Bone marrow (tissue), 2 donors: ENCODE measurements at places on chromosomes 5 and 9.

DNA sequence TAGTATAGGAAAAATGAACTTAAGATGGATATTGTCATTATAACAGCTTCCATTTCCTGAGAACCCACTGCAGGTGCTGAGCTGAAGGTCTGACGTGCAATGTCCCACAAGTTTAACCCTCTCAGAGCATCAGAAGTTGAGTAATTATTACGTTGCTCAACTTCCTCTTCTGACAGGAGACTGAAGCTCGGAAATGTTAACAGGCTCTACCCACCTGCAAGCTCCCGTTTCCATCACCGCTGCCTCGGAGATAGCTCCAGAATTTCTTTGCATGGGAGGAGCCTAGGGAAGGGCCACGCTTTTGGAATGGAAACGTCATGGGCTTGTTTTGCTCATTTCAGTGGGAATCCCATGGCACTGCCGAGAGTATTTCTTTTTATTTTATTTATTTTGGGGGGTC is 1.0 kb upstream of the NTMT1 start:
- DNase-seq = peak; percentile 54

DNA sequence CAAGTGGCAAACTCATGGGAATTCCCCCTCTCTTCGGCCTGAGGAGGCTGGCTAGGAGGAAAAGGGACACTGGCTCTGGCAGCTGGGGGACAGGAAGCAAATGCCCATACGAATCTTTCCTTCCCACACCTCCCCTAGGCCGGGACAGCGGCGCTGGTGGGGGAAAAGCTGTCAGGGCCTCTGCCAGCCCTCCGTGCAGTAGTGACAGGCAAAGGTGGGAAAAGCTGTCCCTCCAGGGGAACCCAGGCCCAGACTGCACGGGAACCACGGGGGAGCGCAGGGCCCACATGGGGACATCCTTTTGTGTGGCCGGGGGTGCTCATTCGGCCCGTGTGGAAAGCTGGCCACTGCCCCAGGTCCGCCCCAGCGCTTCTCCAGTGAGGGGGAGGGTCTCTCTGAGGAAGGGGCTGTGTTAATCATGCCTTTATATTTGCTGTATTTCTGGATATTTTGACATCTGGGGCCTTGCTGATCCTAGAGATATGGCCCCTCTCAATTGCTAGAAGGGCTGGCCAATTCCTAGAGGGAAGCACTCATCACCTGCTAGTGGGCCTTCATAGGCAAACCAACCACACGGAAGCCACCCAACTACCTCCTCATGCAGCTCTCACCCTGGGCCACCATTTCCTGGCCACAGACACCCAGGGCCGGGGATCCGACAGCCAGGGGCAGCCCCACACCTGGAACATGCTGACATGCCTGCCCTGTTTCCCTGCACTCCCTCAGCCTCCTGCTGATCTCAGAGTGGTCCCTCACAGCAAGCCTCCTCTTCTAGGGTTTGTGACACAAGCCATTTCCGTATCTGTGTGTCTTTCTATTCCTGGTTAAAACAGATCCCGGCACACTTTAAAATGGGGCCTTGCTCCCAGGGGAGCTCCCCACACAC is 138.8 kb downstream of the ROR2 start:
- no peak for DNase-seq

DNA sequence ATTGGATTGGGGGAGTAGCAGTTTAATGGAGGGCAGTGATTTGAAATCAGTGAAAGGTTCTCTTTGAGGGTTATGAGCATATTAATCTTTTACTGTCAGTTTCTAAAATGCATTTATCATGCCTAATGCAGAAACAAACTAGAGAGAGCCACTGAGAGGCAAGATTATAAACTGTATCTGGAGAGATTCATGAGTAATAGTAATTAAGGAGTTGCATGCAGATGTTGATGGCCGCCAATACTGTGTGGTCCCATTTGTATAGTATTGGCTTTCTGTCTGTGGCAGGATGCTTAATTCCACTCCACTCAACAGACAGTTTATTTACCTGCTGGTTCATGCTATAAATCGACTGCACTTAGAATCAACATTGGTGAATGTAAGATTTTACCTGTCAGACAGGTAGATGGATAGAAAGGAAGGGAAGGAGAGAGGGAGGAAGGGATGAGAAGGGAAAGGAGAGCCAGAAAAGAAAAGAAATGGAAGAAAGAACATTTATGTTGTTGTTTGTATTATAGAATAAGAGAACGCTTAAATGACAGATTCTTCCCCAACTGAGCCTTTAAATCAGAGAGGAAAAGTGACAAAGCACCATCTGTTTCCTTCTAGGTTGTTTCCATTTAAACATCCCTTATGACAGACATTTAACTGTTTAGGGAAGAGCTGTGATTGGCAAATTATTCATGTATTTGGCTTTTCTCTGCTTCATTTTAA is 146.5 kb downstream of the PAM start:
- no peak for DNase-seq

GRCh38 chr5:163460562-163461171 is at the start of gene HMMR:
Gene HMMR (plus strand): TSS chr5:163460632. CDS start chr5:163460693, 61 bp downstream.
- no peak for DNase-seq

DNA sequence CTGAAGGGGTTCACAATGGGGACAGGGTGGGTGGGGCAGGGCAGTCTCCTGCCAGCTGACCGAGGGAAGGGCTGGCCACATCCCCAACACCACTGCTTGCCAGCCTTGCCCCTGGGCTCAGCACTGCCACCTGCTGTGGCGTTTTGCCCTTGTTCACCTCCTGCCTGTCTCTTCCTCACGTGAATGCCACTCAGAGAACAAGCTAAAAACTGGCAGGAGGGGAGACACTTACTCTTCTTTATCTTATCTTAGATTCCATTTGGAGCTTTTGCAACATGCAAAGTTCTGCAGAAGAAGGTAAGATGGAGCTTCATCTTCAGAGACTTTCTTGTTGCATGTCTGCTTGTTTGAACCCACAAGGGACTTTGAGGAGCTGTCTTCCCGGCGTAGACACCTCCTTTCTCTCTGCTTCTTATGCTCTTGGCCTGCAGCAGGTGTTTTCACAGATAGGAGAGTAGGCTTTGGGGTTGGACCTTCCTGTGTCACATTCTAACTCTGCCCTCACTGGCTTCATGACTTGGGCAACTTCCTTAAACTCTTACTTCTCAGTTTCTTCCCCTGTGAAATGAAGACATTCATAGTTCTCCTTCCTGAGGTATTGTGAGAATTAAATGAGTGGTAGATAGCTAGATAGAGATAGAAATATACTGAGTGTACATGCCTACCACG is 4.1 kb downstream of the LRSAM1 start:
- no peak for DNase-seq

GRCh38 chr9:75083188-75083970 is 4.6 kb downstream of the NMRK1 start:
- DNase-seq = no peak

DNA sequence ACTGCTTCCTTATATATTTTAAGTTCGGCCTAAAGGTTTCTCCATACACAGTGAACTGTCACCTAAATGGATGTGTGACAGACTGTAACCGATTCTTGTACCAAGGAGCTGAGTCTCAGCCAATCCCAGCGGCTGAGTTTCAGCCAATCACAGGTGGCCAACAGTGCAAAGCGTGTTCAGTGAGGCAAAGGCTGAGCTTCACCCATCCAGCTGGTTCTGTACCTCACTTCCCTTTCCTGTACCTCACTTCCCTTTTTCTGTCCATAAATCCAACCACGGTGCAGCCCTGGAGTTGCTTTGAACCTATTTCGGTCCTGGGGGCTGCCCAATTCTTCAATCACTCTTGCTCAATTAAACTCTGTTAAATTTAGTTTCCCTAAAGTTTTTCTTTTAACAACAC is 15.7 kb upstream of the TBC1D9B start:
- DNase-seq = peak; percentile 22

GRCh38 chr9:79224672-79225433 is 346.9 kb upstream of the TLE4 start:
- DNase-seq = no peak

- no peak for DNase-seq
Observed at GRCh38 chr5:40499518-40500273, 180.0 kb upstream of the PTGER4 start.

GRCh38 chr5:10034001-10034400 is 215.7 kb downstream of the ATPSCKMT start:
- no peak for DNase-seq

GRCh38 chr9:86549920-86550319 is 195.7 kb upstream of the TUT7 start:
- DNase-seq = no peak

GRCh38 chr5:124315741-124316415 is 430.6 kb downstream of the ZNF608 start:
- DNase-seq = no peak

- DNase-seq = no peak
Observed at GRCh38 chr9:125626187-125626586, 80.8 kb downstream of the MAPKAP1 start.

DNA sequence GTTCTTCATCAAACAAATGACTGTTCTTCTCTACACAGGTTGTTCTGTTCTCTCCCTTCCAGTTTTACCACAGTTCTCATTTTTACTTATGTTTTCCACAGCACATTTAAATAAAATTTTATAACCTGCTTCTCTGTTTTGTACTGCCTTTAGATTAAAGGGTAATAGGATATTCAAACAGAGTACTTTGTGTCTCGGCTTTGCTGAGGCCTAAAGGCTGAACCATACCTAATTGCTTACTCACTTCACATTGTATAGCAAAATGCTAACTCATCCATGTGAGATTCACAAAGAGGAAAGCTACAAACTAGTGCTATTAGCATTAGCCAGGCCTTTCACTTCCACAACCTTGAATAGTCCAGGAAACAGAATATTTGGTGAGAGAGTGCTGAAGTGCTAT is 200.3 kb downstream of the TRPM3 start:
- no peak for DNase-seq

DNA sequence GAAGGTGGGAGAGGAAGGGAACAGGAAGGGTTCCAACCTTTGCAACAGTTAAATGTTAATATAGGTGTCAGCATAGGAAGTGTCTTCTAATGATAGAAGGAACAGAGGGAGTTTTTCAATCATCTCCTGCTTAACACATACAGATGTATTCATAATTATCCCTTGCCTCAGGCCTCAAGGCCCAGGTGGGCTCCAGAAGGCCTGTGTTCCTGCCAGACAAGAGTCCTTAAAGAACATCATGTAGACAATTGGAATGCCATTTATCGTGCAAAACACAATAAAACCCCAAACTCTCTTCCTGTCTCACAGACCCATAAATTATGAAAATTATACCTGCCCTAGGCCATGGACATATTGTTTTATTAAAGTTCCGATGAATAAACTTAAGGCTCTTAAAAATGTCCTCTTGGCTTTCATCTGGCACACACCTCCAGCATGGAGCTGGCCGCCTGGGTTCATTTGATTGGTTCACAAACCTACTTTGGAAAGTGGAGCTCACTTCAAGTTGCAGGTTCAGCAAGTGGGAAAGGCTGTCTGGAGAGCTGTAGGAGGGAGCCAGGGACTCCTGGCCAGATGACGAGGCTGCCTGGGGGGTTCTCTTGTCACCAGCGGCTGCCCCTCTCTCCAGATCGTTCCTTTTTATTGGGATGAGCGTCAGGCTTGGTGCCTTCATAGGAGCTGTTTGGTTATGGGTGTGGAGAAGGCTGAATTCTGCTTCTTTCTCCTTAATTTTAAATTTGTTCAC is 17.5 kb downstream of the SPRY4 start:
- no peak for DNase-seq

DNA sequence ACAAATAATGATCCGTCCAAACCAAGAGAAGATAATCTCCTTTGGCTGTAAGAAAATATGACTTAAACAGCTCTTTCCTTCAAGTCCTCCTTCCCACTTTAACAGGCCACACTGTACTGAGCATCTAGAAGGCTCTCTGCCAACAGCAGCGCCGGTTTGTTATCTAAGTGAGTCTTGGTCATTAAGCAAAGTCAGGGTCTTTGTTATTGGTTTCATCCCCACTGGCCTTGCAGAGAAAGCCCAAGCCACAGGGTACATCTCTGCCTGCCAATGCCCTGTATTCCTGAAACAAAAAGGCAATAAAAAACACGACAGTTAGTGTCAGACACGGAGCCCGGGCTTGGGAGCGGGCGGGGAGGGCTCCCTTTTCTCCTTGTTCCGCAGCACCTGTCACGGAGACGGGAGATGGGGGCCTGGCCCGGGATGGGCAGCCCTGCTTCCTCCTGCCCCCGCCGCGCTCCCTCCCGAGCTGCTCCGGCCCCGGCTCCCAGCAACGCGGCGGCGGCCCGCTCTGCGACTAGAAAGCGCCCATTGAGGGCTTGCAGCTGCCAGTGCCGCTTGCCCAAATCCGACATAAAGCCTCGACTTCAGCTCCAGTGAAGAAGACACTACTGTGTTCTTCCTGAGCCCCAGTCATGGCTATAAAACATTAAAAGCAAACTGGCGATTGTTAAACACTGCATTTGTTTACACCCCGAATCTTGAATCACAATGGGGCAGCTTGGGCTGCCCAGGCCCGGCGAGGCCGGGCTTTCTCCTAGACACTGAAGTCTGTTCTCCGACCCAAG is 28.1 kb upstream of the PIK3R1 start:
- DNase-seq = no peak

DNA sequence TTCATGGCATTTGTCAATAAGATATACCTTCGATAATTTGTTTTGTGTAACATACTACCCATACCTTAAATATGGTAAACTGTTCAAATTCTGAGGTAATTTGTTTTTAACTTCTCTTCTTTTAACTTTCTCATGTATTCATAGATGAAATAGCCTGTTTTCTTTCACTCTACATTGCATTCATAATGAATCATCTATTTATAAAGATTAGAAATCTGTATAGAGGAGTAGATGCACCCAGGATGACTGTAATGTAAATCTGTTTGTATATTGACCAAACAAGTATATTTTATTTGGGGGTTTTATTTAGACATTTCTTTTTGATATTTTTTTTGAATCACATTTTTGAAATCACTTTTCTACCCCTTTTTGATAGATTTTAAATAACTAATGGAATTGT is 144.6 kb downstream of the CD180 start:
- no peak for DNase-seq

- no peak for DNase-seq
Observed at GRCh38 chr5:168073991-168074800, 217.2 kb upstream of the WWC1 start.

DNA sequence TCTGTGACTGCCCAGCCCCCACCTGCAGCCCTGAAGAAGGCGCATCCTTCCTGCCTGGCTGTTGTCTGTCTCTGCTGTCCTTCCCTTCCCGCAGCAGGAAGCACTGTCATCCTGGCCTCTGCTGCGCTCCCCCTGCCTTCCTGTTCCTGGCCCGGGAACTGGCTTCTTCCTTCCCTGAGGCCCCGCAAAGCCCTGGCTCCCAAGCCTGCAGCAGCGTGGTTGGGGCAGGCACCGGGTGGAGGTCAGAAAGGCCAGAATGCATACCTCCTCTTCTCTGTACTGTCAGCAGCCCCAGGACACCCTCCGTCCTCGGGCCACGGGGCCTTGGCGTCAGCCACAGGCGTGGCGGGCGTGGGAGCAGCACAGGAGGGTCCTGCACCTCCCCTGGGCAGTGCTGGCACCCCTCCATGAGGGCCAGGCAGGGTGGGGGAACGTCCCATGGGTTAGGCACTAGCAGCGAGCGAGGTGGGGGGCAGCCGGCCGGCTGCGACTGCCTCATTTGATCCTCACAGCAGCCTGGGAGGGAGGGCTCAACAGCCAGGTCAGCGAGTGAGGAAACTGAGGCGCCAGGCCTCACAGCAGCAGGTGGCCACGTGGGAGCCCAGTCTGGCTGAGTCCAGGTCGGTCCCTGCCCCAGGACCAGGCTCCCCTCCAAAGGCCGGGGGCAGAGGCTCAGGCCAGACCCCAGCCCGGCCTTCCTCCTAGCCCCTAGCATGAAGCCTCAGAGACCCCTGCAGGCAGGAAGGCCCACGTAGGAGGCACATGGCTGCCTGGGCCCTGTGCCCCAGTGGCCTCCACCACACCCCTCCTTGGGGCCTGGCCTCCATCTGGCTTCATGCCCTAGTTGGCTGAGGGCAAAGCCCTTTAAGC is 9.4 kb downstream of the FLT4 start:
- no peak for DNase-seq

- DNase-seq = no peak
Observed at GRCh38 chr5:137142346-137142745, 356.8 kb downstream of the SPOCK1 start.

GRCh38 chr9:13263511-13263910 is 16.0 kb downstream of the MPDZ start:
- no peak for DNase-seq
